H1 (cell line): ENCODE measurements at places on chromosomes 6 and 20. TPM values are rescaled to one million over a fixed set of nuclear protein-coding genes. Genes with fewer than 3 reads are reported as not detected.

Gene SEMG2
- not detected in 2 replicates for total RNA-seq

Gene SNAP25
- total RNA-seq = 0.52 and 0.69 TPM in 2 replicates

Gene ZDHHC14
- 5.3 and 7.4 TPM in 2 replicates for total RNA-seq

DNA sequence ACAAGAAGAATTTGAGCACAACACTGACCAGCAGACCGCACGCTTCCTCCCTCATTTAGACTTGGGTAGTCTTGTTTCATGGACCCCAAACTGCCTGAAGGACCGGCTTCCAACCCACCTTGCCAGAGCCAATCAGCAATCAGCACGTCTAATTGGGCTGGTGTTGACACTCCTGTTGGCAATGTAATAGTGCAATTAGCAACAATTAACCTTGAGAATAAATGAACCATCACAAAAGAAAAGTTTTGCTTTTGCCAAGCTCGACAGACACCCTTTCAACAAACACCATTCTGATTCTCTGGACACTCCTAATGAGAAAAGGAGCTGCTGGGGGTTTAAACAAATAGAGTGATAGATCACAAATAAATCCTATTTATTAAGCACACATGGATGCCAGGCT is 61.0 kb downstream of the EDN3 start:
- no peak overlapping the region for H3K4me3 ChIP-seq
- no peak for DNase-seq
- no peaks in the 10 kb centered on the region for H3K27me3 ChIP-seq
- 0 out of 2 replicates have a peak, but pooled peaks cover 2% of the 10 kb centered on the region for H3K4me1 ChIP-seq
- no peaks in the 10 kb centered on the region for H3K36me3 ChIP-seq
- no peak overlapping the region for H3K27ac ChIP-seq

DNA sequence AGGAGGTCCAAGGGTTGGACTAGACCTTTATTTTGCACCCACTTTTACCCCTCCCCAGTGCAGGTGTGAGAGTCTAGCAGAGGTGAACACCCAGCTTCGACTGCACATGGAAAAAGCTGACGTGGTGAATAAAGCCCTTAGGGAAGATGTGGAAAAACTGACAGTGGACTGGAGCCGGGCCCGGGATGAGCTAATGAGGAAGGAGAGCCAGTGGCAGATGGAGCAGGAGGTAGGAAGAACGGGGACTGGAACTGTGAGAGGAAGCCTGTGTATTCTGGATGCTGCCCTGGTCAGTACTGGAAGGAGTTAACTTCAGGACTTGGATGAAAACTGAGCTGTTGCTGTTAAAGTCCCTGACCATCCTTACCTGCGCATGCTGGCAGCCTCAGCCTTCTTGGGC is 10.6 kb downstream of the CEP250 start:
- H3K4me1 ChIP-seq = no peaks in the 10 kb centered on the region
- no peak overlapping the region for H3K4me3 ChIP-seq
- DNase-seq = no peak
- no peaks in the 10 kb centered on the region for H3K27me3 ChIP-seq

- no peaks in the 10 kb centered on the region for H3K36me3 ChIP-seq
- no peak overlapping the region for H3K4me3 ChIP-seq
- no peak overlapping the region for H3K27ac ChIP-seq
- no peaks in the 10 kb centered on the region for H3K27me3 ChIP-seq
- no peaks in the 10 kb centered on the region for H3K4me1 ChIP-seq
Observed at GRCh38 chr20:43974695-43975094, 60.0 kb downstream of the TOX2 start.

GRCh38 chr6:129211626-129212025 is 328.7 kb downstream of the LAMA2 start:
- H3K27ac ChIP-seq = no peak overlapping the region
- no peak overlapping the region for H3K4me3 ChIP-seq
- H3K27me3 ChIP-seq = no peaks in the 10 kb centered on the region
- no peak for DNase-seq
- H3K36me3 ChIP-seq = no peaks in the 10 kb centered on the region
- no peaks in the 10 kb centered on the region for H3K4me1 ChIP-seq

Gene CST8
- not detected in 2 replicates for total RNA-seq

DNA sequence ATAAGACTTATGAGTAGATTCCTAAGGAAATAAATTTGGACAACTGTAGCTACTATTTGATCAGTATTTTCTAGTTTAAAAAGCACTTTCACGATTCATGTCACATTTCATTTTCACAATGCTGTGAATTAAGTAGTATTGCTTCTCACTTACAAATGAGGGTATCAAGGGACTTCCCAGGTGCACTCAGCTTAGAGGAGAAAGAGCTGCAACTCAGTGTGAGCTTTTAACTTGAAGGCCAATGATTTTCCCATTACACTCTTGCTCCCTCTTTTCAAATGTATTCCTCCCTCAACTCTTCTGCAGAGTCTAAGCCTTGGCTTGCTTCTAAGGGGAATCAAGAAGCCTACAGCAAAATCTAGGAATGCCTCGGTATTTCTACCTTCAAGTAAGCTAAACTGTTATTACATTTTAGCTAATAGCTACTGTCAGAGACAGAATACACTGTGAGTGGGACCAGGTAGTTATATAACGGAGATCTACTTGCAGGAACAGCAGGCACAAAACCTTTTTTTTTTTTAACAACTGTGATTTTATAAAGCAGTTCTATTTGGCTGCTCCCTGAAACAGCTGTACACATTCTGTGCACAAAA is 339.0 kb downstream of the SYNE1 start:
- no peaks in the 10 kb centered on the region for H3K36me3 ChIP-seq
- H3K27ac ChIP-seq = no peak overlapping the region
- no peak for DNase-seq
- H3K4me1 ChIP-seq = no peaks in the 10 kb centered on the region
- no peak overlapping the region for H3K4me3 ChIP-seq

Gene BANF2
- total RNA-seq = not detected in 2 replicates

DNA sequence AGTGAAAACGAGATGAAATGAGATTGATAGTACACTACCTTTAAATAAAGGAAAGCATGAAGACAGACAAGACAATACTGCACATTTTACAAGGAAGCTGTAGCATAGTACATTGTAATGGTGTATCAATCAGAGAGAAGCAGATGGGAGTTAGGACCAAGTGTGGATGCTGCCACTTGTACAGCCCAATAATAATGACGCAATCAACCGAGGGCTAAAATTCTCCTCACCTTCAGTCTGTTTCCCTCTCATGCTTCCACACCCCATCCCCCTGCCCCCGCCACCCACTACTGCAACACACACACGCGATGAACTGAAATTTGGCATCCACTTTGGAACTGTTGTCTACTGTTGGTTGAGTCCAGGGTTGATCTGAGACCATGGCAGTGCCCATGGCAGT is 12.4 kb upstream of the HDGFL1 start:
- H3K36me3 ChIP-seq = no peaks in the 10 kb centered on the region
- H3K4me3 ChIP-seq = no peak overlapping the region
- no peaks in the 10 kb centered on the region for H3K4me1 ChIP-seq
- no peak overlapping the region for H3K27ac ChIP-seq

Gene CTNNBL1
- 70.4 and 81.6 TPM in 2 replicates for total RNA-seq

DNA sequence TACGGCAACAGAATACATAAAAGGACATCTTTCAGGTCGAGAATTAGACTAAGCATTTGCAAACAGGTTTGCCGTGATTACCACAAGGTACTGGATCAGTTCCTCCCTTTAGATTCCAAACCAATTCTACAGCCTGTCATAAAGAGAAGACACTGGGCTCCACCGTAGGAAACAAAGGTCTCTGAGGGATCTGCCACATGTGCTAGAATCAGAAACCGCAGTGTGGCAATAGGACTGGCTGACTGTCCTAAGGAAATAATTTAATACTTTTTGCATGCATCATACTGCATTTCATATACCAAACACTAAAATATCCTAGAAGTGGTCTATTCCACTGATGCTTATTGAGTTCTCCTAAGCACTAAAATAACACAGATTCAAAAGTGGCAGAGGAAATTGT is 59.2 kb downstream of the POPDC3 start:
- H3K27ac ChIP-seq = no peak overlapping the region
- H3K4me1 ChIP-seq = no peaks in the 10 kb centered on the region
- no peak for DNase-seq
- H3K36me3 ChIP-seq = no peaks in the 10 kb centered on the region

GRCh38 chr6:158172001-158172400 is 3.9 kb downstream of the GTF2H5 start:
- H3K36me3 ChIP-seq = no peaks in the 10 kb centered on the region
- no peak for DNase-seq
- H3K4me1 ChIP-seq = no peaks in the 10 kb centered on the region
- no peaks in the 10 kb centered on the region for H3K27me3 ChIP-seq
- H3K27ac ChIP-seq = no peak overlapping the region
